ENCODE measurements at places on chromosomes 1 and 21.

DNA sequence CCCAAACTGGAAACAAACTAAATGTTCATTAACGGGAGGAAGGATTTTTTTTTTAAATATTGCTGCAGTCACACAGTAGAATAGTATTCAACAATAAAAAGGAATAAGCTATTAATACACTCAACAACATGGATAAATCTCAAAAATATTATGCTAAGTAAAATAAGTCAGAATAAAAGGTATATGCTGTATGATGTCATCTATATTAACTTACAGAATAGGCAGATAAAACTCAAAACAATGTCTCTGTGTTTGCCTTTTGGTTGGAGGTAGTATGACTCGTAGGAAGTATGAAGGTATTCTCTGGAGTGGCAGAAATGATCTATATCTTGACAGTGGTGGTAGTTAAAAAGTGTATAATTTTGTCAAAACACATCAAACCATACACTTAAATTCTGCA is 6.1 kb upstream of the ST6GALNAC5 start:
- H3K4me1 ChIP-seq: no peaks in the 10 kb centered on the region
- no peak for DNase-seq
- H3K27me3 ChIP-seq: peaks cover 19% of the 10 kb centered on the region
- no peak overlapping the region for H3K27ac ChIP-seq
- no peak overlapping the region for H3K4me3 ChIP-seq
- H3K36me3 ChIP-seq: no peaks in the 10 kb centered on the region

DNA sequence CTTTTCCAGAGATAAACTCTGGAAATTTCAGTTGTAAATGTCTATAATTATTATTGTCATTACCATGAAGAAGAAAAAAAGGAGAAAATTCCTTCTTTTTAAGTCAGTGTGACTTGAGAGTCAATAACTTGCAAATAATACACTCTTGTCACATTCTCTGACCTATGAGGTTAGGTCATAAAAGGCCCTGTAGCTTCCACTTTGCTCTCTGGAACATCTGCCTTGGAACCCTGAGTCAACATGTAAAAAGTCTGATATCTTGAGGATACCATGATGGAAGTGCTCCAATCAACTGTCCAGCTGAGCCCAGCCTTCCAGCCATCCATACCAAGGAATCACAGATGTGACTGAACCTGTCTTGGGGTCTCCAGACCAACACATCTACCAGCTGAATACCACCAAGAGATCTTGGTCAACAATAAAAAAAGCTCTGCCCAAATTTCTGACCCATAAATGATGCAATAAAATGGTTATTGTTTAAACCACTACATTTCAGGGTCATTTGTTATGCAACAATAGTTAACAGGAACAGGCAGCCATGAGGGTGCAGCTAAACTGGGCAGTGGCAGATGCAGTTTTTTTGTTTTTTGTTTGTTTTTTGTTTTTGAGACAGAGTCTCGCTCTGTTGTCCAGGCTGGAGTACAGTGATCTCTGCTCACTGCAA is 10.3 kb downstream of the DMRTA2 start:
- H3K27me3 ChIP-seq: peaks cover 59% of the 10 kb centered on the region
- H3K4me1 ChIP-seq: peaks cover 14% of the 10 kb centered on the region
- H3K36me3 ChIP-seq: no peaks in the 10 kb centered on the region
- DNase-seq: no peak
- H3K27ac ChIP-seq: no peak overlapping the region
- no peak overlapping the region for H3K4me3 ChIP-seq

DNA sequence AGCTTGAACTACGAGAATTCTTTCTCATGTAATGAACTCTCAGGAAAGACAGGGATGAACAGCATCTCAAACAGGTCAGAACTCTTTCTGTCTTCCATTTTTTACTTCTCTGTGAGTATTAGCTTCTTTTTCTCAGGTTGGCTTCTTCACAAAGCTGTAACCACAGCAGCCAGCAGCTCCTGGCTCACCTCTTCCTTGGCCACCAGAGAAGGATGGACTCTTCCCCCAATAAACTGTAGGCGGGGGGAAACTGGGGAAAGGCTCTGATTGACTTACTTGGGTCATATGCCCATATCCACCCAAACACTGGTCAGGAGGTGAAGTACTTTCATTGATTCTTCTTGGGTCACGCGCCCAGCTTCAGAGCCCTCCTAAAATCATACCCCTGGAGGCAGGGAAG is 14.4 kb upstream of the ENAH start:
- H3K36me3 ChIP-seq: no peaks in the 10 kb centered on the region
- no peak overlapping the region for H3K27ac ChIP-seq
- no peaks in the 10 kb centered on the region for H3K4me1 ChIP-seq
- H3K4me3 ChIP-seq: no peak overlapping the region
- no peak for DNase-seq
- H3K27me3 ChIP-seq: no peaks in the 10 kb centered on the region

DNA sequence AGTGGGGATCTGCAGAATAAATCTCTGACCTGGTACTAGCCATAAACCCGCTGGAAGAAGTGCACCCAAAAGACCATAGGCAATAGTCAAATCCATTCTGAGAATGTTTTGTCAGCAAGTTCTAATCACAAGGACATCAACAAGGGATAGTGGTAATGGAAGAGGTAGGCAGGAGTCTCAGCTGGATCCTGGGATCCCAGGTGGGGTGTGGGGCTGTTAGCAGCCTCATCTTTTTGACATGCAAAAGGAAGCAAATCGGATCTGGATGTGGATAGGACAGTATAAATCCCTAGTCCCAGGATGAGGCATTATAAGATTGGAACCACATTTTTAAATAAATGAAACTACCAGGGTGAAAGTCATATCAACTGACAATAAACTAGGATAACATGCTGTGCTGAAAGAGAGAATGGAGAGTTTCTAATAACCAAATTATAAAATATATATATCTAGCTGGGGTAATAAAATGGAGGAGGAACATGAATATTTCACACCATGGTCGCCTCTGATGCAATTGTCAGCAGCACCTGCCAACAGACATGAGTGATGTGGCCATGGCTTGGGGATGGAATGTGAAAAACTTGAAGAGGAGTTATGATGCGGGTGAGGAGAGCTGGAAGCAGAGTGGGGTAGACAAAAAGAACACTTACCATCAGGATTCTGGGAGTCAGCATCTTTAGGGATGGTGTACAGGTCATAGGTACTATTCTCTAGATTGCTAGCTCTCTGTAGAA is 23.7 kb upstream of the PEX19 start:
- no peaks in the 10 kb centered on the region for H3K27me3 ChIP-seq
- no peaks in the 10 kb centered on the region for H3K4me1 ChIP-seq
- no peak overlapping the region for H3K4me3 ChIP-seq
- H3K36me3 ChIP-seq: peaks cover 50% of the 10 kb centered on the region
- DNase-seq: no peak

DNA sequence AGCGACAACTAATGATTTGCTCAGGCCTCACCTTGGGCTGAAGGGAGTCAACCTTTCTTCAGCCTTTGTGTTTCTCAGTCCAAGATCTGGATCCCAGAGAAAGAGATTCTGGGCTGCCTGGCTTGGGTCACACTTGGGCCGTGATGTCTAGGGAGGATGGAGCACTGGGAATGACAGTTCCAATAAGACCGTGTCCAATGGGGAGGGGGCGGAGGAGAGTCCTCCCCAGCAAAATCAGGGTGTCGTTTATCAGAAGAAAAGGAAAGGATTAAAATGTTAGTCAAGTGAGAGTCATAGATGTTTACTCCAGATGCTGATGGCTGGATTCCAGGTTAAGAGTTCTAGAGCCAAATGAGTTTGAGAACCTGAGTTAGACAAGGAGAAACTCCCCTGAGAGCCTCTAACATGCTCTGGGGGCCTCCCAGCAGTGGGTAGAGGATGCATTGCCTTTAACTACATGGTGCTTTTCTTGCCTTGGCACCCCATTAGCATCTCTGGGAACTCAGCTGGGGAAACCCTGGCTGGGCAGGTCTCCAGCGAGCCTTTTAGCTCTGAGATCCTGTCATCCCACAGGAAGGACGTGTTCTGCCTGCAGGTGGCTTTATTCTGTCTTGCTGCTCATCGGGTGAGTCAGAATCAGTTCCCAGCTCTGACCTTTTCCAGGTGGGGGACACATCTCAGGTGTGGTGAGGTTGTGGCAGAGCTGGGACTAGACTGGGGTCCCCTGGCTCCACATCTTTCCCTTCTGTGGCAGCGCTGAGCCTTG is 22.2 kb downstream of the NIPAL3 start:
- no peak overlapping the region for H3K27ac ChIP-seq
- peaks cover 19% of the 10 kb centered on the region for H3K36me3 ChIP-seq
- H3K4me1 ChIP-seq: peaks cover 17% of the 10 kb centered on the region
- no peaks in the 10 kb centered on the region for H3K27me3 ChIP-seq
